ENCODE measurements at places on chromosomes 16 and 17.

DNA sequence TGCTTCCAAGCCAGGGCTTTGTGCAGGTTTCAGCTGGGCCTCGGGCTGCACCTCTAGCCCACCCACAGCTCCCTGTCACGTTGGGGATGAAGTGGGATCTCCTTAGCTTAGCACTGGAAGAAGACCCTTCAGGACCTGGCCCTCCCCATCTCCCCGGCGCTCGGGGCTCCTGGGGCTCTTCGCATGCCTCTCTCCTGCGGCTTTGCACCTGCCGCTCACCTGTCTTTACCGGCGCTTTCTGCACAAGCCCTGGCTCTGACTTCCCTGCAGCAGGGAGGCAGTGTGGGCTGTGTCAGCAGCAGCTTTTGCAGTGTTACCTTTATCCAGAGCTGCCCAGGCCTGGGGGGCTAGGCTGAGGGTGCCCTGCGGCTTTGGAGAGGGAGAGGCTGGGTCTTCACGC, 52.3 kb downstream of the NT5M start:
- H3K27ac ChIP-seq, result no peak overlapping the region
- H3K4me3 ChIP-seq, result no peak overlapping the region
- DNase-seq, result no peak
- no peaks in the 10 kb centered on the region for H3K27me3 ChIP-seq
- H3K36me3 ChIP-seq, result no peaks in the 10 kb centered on the region

- no peaks in the 10 kb centered on the region for H3K36me3 ChIP-seq
- no peak overlapping the region for H3K4me3 ChIP-seq
- peaks cover 9% of the 10 kb centered on the region for H3K4me1 ChIP-seq
- DNase-seq, result no peak
Measured at GRCh38 chr16:88504489-88505404, 51.7 kb downstream of the ZFPM1 start.

- no peaks in the 10 kb centered on the region for H3K27me3 ChIP-seq
- H3K4me1 ChIP-seq, result no peaks in the 10 kb centered on the region
- H3K27ac ChIP-seq, result no peak overlapping the region
- DNase-seq, result no peak
- no peak overlapping the region for H3K4me3 ChIP-seq
Measured at GRCh38 chr17:21388066-21388465, 11.9 kb downstream of the KCNJ12 start.

DNA sequence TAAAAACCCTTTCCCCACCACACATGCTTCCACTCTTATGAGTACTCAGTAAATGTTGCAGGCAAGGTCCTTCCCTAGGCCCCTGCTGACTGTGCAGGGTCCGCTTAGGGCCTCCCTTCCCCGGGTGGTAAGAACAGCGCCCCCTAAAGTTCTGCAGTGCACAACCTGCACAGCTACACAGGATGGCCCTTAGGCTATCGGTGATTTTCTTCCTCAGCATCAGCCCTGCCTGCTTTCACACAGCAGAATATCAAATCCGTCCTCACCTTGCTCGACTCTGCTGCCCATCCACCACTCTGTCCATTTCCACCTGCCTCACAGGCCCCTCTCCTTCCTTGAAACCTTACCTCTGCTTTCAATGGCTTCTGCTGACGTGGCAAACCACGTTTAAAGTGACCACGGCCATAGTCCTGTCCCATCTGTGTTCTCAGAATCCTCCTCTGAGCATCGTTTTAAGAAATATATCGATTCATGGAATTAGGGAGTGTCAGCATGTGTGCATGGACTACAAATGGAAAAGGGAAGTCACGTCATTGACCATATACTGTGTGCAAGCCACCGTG, 51.4 kb upstream of the TMEM132E start:
- no peaks in the 10 kb centered on the region for H3K27me3 ChIP-seq
- H3K4me1 ChIP-seq, result peaks cover 5% of the 10 kb centered on the region
- no peak overlapping the region for H3K4me3 ChIP-seq

Measured in kidney (tissue), 22 donors.